ENCODE measurements at places on chromosomes 7 and 10. TPM values are rescaled to one million over a fixed set of nuclear protein-coding genes. Genes with fewer than 3 reads are reported as not detected.

DNA sequence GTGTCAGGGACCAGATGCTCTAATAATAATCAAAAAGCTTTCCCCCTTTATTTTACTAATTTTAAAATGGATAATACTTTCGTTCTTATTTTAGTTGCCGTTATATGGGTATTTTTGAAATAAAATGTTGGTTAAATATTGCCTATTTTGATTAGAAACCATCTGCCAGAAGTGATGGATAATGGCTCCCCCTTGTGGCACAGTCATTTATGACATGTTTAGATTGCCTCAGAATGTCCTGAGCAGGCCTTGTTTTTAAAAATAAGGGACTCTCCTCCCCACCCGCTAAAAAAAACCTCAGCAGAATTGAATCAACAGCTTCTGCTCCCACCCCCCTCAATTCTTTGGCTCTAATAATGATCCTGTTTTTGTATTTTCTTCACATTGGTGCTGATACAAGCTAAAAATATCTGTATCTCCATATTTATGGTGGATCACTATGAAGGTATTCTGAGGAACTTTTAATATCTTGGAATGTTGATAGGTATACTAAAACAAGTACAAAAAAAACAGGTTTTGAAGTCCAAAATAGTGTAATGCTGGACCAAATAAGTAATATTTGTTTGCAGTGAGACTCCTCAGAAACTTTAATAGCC, 38.8 kb downstream of the TMEM60 start:
- no peak for DNase-seq

GLI3 gene
- total RNA-seq, result 23.2 TPM

- DNase-seq, result no peak
These were observed 282.4 kb downstream of the ADARB2 start for GRCh38 chr10:1454951-1455350.

GRCh38 chr10:26844396-26844975, 16.3 kb downstream of the ABI1 start:
- DNase-seq, result no peak

DNA sequence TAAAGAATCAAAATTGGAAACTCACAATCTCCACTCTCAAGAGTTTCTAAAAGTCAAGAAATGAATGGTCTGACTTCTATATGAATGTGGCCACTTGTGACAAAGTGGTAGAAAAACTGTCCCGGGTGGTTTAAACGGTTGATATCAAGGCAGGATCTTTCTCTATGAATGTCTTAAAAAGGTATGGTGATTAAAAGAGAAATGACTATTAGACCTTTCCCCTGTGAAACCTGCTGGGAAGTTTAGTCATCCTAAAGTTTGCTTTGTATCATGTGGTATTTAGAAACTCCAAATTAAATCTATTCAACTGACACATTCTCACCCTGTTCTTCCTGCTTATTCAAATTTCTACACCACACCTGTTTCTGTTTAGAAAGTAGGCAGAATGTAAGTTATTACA, 492.5 kb downstream of the XPNPEP1 start:
- DNase-seq, result no peak

- DNase-seq, result no peak
These were observed 29.7 kb downstream of the KLRG2 start for GRCh38 chr7:139453673-139454321.

DNA sequence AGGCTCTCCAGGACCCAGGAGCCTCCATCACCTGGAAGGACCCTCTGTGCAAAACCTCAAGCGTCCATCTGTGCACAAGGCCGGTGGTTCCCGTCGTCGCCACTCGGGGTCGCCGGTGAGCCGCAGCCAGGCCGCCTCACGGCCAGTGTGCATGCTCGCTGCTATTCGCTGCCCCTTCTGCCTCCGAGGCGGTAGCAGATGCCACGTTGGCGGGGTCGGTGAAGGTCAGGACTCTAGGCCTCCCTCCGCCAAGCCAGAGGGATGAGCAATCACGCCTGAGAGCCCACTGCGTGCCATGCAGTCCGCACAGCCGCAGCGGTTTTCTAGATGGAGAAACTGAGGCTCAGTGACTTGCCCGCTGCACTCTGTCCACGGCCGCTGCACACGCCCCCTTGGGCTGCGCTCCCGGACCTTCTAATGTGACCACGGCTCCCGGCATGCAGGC, 5.7 kb downstream of the UPK3B start:
- no peak for DNase-seq

VPS37D gene
- total RNA-seq, result 3.2 TPM

MRLN gene
- total RNA-seq, result 5.7 TPM

SPAG6 gene
- total RNA-seq, result 0.37 TPM

Measured in urinary bladder (tissue), 4 donors.